Epithelial cell of proximal tubule (primary cell): ENCODE measurements at places on chromosomes 4 and X. TPM values are rescaled to one million over a fixed set of nuclear protein-coding genes. Genes with fewer than 3 reads are reported as not detected.

Gene AKAP14
- not detected in 2 replicates for total RNA-seq

DNA sequence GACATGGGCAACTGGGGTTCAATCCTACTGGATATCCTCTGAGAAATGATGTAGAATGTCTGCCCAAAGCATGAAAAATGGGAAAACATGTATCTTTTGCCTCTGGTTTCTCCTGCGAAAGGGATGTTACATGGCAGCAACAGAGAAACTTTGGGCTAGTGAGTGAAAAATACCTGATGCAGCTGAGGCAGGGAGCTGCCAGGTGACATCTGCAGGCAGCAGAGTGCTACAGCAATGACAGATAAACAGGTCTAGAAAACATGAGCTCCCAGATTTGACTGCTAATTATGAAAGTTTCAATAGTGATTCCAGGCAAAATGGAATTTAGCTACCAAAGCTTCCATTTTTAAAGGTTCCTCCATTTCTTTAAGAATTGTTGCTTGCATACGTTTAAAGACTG lies 4.8 kb upstream of the CXCL1 start:
- no peak for DNase-seq

DNA sequence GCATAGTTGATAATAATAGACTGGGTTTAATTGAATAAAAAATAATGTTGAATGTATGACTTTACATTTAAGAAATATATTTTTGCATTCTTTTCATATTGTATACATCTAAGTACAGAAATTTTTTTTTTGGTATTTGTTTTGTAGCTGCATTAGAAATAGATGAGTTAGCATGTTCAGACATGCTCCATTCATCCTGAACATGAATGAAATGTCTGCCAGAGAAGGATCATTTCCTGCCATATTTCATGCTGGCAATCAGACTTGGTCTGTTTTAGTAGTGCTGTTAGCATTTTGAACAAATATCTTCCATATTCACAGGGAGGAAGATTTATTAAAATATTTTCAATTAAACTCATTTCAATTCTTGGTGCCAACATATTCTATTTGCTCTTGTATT lies 98.9 kb downstream of the FRMPD4 start:
- DNase-seq = no peak

DNA sequence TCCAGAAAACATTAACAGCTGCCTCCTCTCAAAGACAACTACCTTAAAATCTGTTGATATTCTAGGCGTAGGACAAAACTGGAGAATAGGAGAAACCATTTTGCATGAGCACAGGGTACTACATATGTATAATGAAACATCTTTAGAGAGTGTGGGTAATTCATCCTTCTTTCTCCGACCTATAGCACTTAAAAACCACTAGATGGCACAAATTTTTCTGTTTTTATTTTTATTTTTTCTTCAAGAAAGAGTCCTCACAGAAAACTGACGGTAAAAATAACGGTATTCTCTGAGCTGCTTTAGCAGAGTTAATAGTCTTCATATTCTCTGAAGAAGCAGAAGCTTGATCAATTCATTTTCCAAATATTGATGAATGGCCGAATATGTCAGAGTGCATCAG lies 14.6 kb downstream of the SMIM31 start:
- no peak for DNase-seq
